Osteocyte (in vitro differentiated cells): ENCODE measurements at places on chromosomes 4 and X. TPM values are rescaled to one million over a fixed set of nuclear protein-coding genes. Genes with fewer than 3 reads are reported as not detected.
A peak's percentile ranks its signal among the peaks of the same experiment; 100 is the strongest.

The RNF175 gene
- total RNA-seq: 0.32 TPM in 1 of 2 replicates, not detected in the other

DNA sequence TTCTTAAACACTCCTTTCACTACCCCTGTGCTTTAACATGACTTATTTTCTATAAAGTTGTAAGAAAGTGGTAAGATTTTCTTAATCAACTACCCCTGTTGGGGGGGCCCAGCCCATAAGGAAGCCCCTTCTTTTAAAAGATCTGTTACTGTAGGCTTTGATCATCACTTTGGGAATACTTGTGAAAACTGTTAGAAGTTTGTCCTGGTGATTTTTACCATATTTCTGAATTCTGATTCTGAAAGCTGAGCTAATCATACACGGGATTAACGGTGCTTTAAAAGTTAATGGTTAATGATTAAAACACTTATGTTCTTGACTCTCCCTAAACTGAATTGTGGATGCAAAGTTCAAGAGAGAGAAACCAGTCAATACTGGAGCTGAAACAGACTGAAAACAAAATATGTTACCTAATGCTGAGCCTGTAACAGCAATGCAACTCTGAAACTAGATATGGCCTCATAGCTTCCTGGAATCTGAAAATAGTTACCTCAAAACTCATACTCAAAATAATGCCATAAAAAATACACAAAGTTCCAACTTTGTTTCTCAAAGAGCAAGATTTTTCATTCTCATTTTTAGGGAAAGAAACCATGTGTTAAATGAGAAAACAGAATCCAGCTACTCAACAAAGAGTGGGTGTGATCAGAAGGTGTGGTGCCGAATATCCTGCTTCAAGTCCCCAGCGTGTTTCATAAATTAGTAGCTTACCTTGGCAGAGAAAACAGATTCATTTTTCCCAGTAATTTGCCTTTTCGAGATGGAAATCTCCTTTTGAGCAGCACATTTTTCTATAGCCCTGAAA is 31.6 kb downstream of the ADH7 start:
- H3K27me3 ChIP-seq: peaks cover 8% of the 10 kb centered on the region
- no peaks in the 10 kb centered on the region for H3K36me3 ChIP-seq
- DNase-seq: no peak
- H3K4me1 ChIP-seq: peaks cover 27% of the 10 kb centered on the region
- no peak overlapping the region for H3K4me3 ChIP-seq
- H3K27ac ChIP-seq: peak overlapping the region; percentile 86

The GATA1 gene
- not detected in 2 replicates for total RNA-seq

- H3K4me3 ChIP-seq: no peak overlapping the region
- H3K27me3 ChIP-seq: no peaks in the 10 kb centered on the region
- peaks cover 9% of the 10 kb centered on the region for H3K36me3 ChIP-seq
- peaks cover 9% of the 10 kb centered on the region for H3K4me1 ChIP-seq
- DNase-seq: no peak
Observed at GRCh38 chr4:88949605-88950004, 107.4 kb downstream of the FAM13A start.

The FAM241A gene
- total RNA-seq: 0.18 and 0.19 TPM in 2 replicates

DNA sequence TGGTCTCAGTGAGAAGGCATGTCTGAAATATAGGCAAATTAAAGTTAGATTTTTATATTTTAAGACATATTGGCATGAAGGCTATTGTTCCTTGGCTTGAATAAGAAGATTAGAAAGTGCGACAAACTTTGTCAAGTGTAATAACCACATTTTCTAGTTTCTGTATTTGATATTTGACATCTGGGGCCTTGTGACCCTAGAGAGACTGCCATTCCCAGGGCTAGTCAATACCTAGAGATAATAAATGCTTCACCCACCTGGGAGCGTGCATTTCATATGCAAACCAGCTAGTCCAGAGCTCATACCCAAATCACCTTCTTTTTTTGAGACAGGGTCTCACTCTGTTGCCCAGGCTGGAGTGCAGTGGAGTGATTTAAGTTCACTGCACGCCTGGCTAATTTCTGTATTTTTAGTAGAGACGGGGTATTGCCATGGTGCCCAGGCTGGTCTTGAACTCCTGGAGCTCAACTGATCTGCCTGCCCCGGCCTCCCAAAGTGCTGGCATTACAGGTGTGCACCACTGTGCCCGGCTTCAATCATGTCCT is 62.6 kb downstream of the COQ2 start:
- no peak for DNase-seq
- H3K36me3 ChIP-seq: no peaks in the 10 kb centered on the region
- no peak overlapping the region for H3K4me3 ChIP-seq

- H3K27ac ChIP-seq: no peak overlapping the region
- no peak overlapping the region for H3K4me3 ChIP-seq
- H3K36me3 ChIP-seq: no peaks in the 10 kb centered on the region
- no peaks in the 10 kb centered on the region for H3K4me1 ChIP-seq
Observed at GRCh38 chr4:37132351-37132974, 112.1 kb upstream of the NWD2 start.

DNA sequence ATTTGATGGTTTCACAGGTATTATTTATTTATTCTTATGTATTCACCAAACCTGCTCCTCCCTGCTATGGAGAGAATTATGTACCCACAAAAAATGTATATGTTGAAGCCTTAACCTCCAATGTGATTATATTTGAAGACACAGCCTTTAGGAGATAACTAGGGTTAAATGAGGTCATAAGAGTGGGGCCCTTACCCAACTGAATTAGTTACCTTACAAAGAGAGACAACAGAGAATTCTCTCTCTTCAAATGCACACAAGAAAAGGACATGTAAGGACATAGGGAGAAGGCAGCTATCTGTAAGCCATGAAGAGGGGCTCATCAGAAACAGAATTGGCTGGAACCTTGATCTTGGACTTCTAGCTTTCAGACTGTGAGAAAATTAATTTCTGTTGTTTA is 44.0 kb downstream of the ZGRF1 start:
- H3K27ac ChIP-seq: no peak overlapping the region
- H3K27me3 ChIP-seq: no peaks in the 10 kb centered on the region
- DNase-seq: no peak
- peaks cover 3% of the 10 kb centered on the region for H3K36me3 ChIP-seq
- H3K4me3 ChIP-seq: no peak overlapping the region

DNA sequence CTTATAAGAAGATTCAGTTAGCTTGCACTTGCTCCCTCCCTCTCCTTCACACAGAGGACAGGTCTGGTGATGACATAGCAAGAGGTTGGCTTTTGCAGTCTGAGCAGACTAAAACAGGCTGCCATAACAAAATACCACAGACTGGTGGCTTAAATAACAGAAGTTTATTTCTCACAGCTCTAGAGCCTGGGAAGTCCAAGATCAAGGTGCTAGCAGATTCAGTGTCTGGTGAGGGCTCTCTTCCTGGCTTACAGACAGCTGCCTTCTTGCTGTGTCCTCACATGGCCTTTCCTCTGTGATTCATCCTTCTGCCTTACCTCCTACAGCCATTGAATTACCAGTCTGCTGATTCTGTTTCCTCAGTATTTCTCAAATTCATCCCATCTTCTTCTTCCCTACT is 13.1 kb downstream of the RP2 start:
- H3K4me1 ChIP-seq: peaks cover 11% of the 10 kb centered on the region
- DNase-seq: no peak
- H3K27ac ChIP-seq: peak overlapping the region; percentile 61
- no peaks in the 10 kb centered on the region for H3K27me3 ChIP-seq
- peaks cover 3% of the 10 kb centered on the region for H3K36me3 ChIP-seq
- peak overlapping the region; percentile 15 for H3K4me3 ChIP-seq

DNA sequence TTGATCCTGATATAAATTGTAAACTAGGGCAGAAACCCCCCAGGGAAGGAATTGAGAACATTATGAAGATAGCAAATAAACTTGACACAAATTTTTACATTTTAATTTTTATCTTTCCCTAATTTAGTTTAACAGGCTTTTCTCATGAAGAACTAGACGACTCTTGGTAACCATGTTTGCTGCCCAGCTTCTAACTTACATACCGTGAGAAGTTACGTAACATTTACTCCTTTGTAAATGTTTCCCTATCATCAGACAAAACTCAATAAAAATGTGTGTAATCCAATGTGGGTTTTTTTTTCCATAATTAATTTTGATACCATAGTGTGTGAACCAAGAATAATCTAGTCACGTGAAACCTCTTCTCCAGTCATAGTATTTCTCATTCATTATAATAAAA is 34.4 kb downstream of the OFD1 start:
- no peaks in the 10 kb centered on the region for H3K27me3 ChIP-seq
- H3K4me1 ChIP-seq: no peaks in the 10 kb centered on the region
- no peak overlapping the region for H3K4me3 ChIP-seq
- H3K27ac ChIP-seq: no peak overlapping the region
